CD4-positive, alpha-beta T cell treated with Interleukin-1 beta for 1 hour (primary cell): ENCODE measurements at places on chromosomes 7 and 10.

GRCh38 chr10:15361131-15361530 is 10.0 kb downstream of the FAM171A1 start:
- no peak for DNase-seq

- DNase-seq, result no peak
Observed at GRCh38 chr10:103278537-103278823, 1.5 kb downstream of the INA start.

DNA sequence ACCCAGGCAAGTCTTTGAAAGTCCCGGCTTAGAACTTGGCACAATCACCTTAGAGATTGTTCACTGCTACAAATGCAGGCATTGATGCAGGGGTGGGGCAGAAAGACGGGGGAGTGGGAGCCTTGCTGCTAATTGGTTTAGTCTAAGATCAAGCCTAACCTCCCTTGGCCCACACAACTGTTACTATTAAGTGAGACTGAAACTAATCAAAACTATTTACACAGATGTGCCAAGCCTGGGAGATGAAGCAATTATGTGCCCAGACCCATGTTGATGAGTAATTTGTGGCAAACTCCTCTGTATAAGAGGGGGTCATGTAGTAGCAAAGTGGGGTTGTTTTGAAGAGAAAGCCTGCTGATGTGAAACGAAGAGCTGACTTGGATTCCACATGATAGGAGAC is 178.2 kb upstream of the ITGB1 start:
- peak; percentile 37 for DNase-seq

- DNase-seq, result no peak
Observed at GRCh38 chr7:113657603-113658002, 261.2 kb downstream of the PPP1R3A start.

GRCh38 chr10:114925587-114926586 is 12.1 kb upstream of the TRUB1 start:
- DNase-seq, result no peak

- no peak for DNase-seq
Observed at GRCh38 chr7:83835424-83835823, 186.5 kb upstream of the SEMA3E start.

DNA sequence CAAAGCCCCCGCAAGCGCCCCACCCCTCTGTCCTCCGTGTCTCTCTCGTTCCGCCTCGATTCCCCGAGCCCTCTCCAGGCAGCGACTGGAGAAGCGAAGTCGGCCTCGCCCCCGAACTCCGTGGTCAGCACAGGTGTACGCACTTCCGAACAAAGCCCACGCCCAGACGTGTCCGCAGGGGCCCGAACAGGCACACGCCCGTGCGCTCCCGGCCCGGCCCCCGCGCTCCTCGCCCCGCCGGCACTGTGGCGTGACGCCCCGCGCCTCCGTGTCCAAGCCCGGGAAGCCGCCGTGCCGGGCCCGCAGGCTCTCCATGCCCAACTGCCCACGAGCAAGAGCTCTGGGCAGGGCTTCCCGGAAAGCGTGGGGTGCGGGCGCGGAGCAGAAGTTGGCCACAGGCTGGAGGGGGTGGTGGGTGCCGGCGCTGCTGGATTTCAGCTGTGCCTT is 662 bp downstream of the NRCAM start:
- no peak for DNase-seq

- DNase-seq, result no peak
Observed at GRCh38 chr10:42553064-42553407, 85.3 kb downstream of the ZNF33B start.

GRCh38 chr7:37495574-37496184 is 47.0 kb upstream of the ELMO1 start:
- no peak for DNase-seq

- DNase-seq, result no peak
Observed at GRCh38 chr7:156169474-156170370, 357.5 kb upstream of the SHH start.

DNA sequence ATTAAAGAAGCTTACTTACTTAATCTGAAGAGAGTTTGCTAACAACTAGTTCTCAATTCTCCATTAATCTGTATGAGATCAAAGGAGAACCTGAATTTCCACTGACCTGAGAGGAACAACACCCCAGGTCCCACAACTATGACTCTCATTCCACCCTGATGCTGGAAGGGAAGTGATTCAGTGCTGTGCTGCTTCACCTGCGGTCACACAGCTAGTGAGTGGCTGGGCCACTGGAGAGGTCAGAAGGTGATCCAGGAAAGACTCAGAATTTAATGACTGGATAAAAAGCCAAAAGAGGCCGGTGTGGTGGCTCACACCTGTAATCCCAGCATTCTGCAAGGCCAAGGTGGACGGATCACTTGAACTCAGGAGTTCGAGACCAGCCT is 23.6 kb downstream of the SORBS1 start:
- no peak for DNase-seq

GRCh38 chr10:24132741-24133140 is 76.2 kb upstream of the KIAA1217 start:
- DNase-seq, result no peak

DNA sequence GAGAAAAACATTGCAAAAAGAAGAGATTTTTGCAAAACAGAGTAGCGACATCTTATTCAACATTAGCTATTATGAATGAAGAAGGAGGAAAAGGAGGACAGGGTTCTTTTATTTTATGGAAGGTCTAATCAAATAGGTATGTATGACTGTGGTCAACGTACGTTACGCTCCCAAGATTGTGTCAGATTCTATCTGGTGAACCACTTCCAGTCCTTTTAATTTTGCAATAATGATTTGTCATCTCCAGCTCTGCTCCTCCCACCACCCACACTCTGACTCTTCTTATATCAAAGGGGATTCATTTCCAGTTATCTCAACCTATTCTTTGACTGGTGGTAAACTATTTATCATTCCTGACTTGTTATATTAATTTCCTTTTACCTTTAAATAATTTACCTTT is 259.9 kb downstream of the CACNA2D1 start:
- no peak for DNase-seq

DNA sequence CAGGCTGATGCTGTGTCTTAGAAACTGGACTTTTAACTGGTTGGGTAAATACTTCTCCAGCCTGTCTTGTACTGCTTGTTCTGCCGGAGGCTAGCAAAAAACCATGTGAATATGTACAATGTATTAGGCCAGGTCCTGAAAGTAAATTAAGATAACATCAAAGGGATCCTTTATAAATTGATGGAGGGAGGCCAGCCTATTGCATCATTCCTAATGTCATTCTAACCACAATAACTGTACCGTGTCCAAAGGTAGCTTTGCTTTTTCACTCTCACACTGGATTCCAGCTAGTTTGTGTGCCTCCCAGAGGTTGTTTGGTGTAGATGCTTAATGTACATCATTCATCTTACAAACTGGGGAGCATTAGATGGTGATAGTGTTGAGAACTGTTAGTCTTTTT is 91.2 kb upstream of the SEM1 start:
- no peak for DNase-seq

GRCh38 chr10:71281646-71282322 is 37.3 kb upstream of the SLC29A3 start:
- DNase-seq, result no peak

- no peak for DNase-seq
Observed at GRCh38 chr7:53485354-53485753, 449.9 kb downstream of the POM121L12 start.

DNA sequence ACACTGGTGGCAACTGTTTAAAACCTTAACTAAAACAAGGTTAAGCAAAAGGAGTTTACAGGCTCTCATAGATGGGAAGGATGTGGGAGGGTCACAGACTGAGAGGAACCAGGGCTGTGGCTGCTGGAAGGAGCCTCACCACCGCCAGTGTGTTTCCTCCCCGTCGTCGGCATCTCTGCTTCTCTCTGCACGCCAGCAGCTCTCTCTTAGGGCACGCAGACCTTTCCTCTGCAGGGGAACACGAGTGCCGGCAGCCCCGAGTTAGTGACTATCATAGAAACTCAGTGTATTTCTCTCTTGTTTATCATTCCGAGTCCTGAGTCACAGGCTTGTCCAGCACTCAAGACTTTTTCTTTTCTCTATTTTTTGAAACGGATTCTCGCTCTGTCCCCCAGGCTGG is 8.1 kb upstream of the SH2D4B start:
- peak; percentile 36 for DNase-seq

GRCh38 chr10:68332259-68333057 is at the start of gene PBLD:
TSS of gene PBLD (minus strand) at chr10:68332928. CDS start at chr10:68306844, 26,084 bp downstream.
- peak; percentile 63 for DNase-seq

DNA sequence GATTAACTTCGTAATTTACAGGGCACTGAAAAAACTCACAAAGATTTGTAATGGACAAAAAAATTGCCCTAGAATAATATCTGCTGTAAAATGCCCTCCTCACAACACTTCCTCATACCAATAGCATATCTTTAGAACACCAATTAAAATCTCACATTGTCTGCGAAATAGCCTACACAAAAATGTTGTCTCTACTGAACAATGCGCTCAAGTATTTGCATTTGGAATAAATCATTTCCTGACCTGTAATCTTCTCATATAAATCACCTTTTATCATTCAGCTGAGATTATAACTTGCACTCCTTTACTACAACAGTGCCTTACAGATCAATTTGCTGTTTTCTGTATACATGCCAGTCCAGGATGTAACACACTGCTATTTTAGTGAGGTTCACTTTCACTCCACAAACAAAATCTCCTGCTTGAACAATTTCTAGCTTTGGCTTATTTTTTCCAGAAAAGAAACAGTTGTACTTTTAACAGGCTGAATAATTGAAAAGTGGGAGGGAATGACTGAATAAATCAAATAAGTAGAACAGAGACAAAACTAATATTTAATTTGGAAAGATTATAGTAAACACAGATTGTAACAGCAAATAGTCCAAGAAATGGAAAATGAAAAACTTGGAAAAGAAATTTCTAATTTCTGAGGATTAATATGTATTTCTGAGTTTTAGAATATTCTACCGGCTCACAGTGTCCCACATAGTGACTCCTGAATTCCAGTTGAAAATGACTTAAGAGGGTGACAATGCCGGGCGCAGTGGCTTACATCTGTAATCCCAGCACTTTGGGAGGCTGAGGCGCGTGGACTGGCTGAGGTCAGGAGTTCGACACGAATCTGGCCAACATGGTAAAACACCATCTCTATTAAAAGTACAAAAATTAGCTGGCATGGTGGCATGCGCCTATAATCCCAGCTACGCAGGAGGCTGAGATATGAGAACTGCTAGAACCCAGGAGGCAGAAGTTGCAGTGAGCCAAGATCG is 30.6 kb downstream of the JMJD1C start:
- no peak for DNase-seq

- no peak for DNase-seq
Observed at GRCh38 chr7:128801667-128802418, 10.1 kb downstream of the CCDC136 start.

- DNase-seq, result peak; percentile 48
Observed at GRCh38 chr10:93386631-93387369, 95.3 kb downstream of the MYOF start.

DNA sequence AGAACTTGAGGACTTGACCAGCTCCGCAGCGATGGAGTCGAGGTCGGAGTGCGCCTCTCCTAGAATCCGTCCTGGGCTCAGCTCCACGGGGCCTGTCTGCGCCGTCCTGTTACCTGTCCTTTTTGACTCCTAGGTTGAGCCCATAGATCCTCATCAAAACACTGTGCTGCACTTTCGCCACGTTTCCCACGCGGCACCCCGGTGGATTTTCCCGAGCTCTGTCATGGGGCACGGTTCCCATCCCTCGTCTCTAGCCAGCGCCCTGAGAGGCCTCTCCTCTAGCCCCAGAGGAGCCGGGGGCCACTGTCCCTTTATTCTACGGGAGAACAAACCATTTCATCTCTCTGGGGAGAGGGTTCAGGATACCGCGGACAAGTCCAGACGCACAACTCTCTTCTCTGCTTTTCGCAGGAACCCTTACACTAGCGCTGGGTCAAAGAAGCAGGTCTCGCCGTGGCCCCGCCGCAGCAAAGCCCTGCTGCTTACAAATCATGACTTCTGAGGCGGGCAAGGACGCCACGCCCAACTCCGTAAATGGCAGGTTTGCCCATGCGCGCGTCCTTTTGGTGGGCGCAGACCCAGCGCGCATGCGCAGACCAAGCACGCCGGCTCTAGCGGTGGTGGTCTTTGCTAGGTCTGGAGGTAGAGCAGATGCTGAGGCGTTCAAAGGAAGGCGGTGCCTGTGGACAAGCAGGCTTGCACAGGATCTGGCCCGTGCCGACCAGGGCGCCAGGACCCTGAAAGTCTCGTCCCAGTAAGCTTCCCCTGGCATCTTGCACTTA is 10.3 kb upstream of the ANKRD7 start:
- peak; percentile 75 for DNase-seq

- peak; percentile 40 for DNase-seq
Observed at GRCh38 chr7:39589323-39590111, 23.3 kb downstream of the YAE1 start.

- DNase-seq, result no peak
Observed at GRCh38 chr10:101812606-101813005, 5.6 kb downstream of the OGA start.

DNA sequence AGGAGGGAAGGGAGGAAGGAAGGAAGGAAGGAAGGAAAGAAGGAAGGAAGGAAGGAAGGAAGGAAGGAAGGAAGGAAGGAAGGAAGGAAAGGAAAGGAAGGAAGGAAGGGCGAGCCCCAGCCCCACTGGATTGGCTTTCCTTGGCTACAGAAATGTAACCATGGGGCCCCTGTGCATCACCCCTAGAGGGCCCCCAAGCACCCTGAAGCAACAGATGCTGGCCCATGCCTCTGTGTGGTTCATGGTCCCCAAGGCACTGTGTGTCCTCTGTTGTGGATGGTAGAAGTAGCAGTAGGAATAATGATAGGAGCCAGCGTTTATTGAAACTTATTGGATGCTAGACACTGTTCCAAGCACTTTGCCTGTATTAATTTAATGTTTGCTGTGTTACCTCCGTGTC is 116.6 kb upstream of the MACROH2A2 start:
- DNase-seq, result no peak

DNA sequence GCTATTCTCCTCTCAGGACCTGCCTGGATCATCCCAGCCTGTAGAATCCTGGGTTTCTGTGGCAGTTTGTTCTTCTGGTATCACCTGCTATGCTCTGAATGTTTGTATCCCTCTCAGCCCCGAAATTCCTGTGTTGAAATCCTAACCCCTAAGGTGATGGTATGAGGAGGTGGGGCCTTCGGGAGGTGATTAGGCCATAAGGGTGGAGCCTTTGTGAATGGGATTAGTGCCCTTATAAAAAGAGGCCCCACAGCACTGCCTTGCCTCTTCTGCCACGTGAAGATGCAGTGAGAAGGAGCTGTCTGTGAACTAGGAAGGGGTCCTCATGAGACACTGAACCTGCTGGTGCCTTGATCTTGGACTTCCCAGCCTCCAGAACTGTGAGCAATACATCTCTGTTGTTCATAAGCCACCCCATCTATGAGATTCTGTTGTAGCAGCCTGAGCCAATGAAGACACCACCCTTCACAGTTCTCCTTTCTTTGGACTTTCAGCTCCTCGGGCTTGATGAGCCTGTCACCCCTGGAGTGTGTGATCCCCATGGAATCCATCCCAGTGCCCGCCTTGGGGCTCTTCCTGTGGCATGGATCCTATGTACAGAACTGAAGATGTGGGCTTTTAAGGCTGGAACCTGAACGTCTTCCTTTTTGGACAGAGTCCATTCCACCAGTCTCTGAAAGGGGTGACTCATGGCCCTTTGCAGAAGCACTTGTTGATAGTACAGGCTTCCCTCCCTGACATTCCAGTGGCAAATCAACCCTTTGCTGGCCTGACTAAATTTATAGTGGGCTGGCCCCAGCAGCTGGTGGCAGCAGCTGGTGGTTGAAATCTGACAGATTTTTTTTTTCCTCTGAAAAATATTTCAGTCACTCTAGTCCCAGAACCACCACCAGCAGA is 138.0 kb downstream of the TACC2 start:
- DNase-seq, result no peak

- no peak for DNase-seq
Observed at GRCh38 chr10:77084431-77085144, 553.0 kb downstream of the KCNMA1 start.
